NCI-H82 (cell line): ENCODE measurements at places on chromosomes 13 and 19.

DNA sequence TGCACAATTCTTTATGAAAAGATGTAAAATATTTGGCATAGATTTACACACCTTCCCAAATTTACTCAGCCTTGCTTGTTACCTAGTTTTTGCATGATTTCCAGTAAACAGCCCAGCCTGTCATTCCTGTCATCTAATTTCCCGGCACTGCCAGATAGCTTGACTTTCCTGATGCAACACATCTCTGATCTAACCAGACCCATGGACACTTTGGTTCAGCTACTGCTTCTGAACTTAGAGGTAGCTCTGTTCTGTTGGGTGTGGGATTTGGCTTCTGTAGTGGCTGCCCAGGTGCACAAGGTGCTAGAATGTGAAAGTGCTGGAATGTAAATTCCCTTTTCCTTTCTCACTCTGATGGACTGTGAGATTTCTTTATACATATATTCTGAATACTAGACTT is 1033.5 kb downstream of the SLITRK1 start:
- DNase-seq, result no peak

- peak; percentile 62 for DNase-seq
Measured at GRCh38 chr19:42563352-42564210, 31.1 kb downstream of the CEACAM8 start.

- no peak for DNase-seq
Measured at GRCh38 chr19:50568728-50569698, 778 bp upstream of the LRRC4B start.

- DNase-seq, result no peak
Measured at GRCh38 chr19:27993619-27994570, 1219.1 kb downstream of the UQCRFS1 start.

GRCh38 chr13:49436890-49437289 is 7.0 kb downstream of the CAB39L start:
- DNase-seq, result peak; percentile 24

GRCh38 chr19:7789447-7789846 is 26.4 kb downstream of the CLEC4M start:
- DNase-seq, result no peak

- DNase-seq, result no peak
Measured at GRCh38 chr19:50629194-50629593, 10.5 kb downstream of the SYT3 start.

GRCh38 chr13:51223560-51224270 is 1.5 kb downstream of the FAM124A start:
- DNase-seq, result no peak

DNA sequence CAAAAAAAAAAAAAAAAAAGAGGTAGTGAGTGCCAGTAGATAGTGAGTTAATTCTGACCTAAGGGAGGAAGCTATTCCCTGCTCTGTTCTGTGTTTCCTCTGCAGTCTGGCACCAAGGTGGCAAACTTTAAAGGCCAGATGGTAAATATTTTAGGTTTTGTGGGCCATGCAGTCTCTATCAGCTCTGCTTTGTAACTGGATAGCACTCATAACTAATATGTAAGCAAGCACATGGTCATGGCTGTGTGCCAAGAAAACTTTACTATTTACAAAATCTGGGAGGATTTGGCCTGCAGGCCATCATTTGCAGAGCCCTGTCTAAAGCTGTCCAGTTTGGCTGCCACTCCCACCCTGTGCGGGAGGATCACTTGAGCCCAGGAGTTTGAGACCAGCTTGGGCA is 4.3 kb downstream of the PIN1 start:
- no peak for DNase-seq

DNA sequence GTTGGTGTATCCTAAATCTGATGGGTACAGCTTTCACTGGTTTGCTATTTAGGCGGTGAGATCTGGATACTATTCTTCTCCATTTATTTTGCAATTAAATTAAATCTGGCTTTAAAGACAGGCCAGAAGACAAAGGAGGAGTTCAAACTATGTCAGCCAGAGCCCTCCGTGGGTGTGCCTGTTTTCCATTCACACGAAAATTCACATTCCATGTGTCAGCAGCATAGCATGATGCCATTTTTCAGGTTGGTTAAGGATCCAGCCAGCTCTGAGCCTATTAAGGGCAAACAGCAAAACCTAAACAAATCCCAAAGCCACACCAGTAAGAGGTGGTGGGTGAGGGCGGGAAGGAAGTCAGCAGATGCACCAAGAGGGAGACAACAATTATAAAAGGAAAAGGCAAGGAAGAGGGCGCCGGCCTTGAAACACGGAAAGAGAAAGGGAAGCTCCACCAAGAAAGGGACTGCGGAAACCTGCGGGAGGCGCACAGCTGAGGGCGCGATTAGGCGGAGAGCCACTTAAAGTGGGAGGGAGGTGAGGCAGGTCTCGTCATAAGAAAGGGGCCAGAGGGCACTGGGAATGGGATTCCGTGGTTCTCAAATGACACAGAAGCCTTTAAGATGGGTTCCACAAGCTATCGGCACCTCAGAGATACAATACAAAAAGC is 43.0 kb downstream of the CARS2 start:
- DNase-seq, result no peak

- DNase-seq, result no peak
Measured at GRCh38 chr13:108549934-108550333, 79.5 kb upstream of the MYO16 start.

- DNase-seq, result no peak
Measured at GRCh38 chr19:43695985-43696704, 19.7 kb upstream of the IRGC start.

DNA sequence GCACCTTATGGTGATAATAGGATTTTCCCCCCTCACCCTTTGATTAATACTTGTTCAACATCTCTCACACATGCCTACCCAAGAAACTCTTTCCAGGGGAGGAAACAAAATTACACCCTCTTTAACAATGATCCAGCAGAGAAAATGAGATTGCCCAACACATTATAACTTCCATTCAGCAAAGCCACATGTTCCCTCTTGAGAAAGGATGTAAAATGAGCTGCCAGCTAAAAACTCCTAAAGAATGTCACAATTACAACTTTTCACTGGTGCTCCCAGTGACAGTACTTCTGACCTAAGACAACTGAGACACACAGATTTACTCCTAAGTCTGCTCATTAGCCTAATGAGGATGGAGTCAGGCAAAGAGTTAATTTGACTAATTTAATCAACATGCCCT is 621.4 kb downstream of the DIAPH3 start:
- DNase-seq, result peak; percentile 94

DNA sequence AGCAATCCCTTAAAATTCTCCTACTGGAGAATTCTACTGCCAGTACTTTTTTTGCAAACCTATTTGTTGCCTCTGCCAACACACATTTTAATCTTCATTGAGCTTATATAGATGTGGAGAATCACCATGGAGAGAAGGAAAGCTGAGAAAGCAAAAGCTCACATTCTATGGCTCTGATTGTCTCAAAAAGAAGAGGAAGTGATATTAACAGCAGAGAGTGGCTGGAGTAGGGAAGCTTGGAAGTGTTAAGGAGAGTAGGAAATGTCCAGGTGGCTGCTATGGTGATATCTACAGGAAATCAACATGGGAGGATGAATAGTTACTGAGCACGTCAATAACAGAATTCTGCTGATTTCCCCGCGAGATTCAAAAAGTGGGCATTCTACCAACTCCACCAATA is 78.8 kb upstream of the TDRD3 start:
- no peak for DNase-seq

DNA sequence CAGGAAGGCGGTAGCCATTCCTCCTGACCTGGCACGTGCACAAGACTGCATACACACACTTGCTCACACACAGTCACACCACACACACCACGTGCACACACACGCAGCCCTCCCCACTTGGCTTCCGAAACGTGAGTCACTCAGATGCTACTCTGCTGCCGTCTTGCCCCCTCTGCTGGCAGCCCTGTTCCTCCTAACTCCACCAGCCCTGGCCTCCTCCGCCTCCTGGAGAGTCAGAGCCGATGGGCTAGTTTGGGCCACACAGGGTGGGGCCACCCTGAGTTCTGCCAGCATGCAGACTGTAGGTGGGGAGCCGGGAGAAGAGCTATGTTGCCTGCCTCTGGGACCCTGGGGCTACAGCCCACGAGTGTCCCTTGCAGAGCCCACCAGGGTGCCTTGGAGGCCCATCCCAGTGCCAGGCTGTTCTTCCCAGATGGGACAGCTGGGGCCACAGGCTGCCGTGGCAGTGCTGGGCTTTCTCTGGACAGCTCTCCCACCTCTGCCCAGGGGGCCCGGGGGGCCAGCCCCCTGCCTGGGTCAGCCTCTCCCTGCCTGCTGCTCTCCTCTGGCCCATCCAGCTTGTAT is 12.1 kb downstream of the PIN1 start:
- DNase-seq, result peak; percentile 52

DNA sequence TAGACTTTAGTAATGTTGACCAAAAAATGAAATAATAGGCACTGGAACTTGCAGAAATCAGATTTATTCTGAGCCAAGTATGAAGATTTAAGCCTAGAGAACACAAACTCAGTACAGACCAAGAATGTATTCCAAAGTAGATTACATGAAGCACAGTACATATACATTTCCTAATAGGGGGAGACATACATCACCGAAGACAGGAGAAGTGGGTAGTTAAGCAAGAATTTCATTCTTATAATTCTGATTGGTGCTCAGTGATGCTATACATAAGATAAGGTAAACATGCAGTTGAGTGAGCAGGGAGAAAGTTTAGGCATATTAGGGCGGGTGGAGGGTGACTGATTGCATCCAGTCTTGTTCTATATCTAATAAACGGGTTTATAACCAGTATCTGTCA is 2218.8 kb downstream of the PCDH9 start:
- peak; percentile 28 for DNase-seq

GRCh38 chr19:14107581-14108461 is 9.7 kb downstream of the PRKACA start:
- no peak for DNase-seq

- DNase-seq, result no peak
Measured at GRCh38 chr13:63075126-63075525, 1659.5 kb upstream of the PCDH20 start.

DNA sequence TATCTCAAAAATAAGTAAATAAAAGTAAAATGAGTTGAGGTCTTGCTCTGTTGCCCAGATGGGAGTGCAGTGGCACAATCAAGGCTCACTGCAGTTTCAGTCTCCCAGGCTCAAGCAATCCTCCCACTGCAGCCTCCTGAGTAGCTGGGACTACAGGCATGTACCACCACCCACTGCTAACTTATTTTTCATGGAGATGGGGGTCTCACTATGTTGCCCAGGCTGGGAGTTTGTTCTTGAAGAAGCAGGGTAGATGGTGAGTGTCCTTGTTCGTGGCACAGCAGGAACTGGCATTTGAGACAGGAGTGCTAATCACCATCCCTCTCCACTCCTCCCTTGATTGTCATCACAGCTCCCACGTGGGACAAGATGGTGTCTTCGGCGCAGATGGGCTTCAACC is 3.5 kb downstream of the NLRP2 start:
- no peak for DNase-seq

- DNase-seq, result peak; percentile 74
Measured at GRCh38 chr13:20717581-20718542, 14.4 kb downstream of the IL17D start.

GRCh38 chr19:56125806-56126590 is 4.9 kb upstream of the ZNF787 start:
- peak; percentile 33 for DNase-seq

DNA sequence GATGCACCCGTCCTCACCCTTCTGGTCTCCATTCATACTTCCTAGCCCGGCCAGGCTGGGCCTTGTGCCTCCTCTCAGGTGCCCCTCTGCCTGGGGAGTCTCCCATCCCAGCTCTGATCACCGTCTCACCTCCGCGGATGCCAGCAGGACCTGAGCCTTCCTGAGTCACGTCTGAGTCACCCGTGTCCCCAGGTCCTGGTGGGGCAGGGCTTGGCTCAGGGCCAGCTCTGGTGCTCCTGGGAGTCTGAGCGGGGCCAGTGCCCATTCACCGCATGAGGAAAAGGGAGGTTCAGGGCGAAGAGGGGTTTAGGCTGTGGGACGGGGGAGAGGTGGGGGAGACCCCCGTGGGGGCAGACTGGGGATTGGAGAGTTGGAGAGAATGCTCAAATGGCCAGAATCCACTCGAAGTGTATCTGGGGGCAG is 593 bp downstream of the ATP8B3 start:
- DNase-seq, result peak; percentile 42

DNA sequence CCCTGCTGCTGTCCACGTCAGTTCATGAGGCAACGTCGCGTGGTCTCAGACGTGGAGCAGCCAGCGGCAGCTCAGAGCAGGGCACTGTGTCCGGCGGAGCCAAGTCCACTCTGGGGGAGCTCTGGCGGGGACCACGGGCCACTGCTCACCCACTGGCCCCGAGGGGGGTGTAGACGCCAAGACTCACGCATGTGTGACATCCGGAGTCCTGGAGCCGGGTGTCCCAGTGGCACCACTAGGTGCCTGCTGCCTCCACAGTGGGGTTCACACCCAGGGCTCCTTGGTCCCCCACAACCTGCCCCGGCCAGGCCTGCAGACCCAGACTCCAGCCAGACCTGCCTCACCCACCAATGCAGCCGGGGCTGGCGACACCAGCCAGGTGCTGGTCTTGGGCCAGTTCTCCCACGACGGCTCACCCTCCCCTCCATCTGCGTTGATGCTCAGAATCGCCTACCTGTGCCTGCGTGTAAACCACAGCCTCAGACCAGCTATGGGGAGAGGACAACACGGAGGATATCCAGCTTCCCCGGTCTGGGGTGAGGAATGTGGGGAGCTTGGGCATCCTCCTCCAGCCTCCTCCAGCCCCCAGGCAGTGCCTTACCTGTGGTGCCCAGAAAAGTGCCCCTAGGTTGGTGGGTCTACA is 6.6 kb downstream of the FSTL3 start:
- DNase-seq, result no peak
